GM04503 (cell line): ENCODE measurements at places on chromosomes 3 and 15.

- no peak for DNase-seq
Measured at GRCh38 chr3:168427835-168428475, 332.2 kb upstream of the GOLIM4 start.

GRCh38 chr3:111998636-111999483 is at the start of gene TAGLN3:
Gene TAGLN3 (plus strand): TSS chr3:111998922. CDS start chr3:111999423, 501 bp downstream.
- no peak for DNase-seq

- no peak for DNase-seq
Measured at GRCh38 chr15:90744759-90745402, 27.7 kb downstream of the BLM start.

GRCh38 chr15:60589253-60589652 is 110.3 kb upstream of the ICE2 start:
- DNase-seq, result no peak

DNA sequence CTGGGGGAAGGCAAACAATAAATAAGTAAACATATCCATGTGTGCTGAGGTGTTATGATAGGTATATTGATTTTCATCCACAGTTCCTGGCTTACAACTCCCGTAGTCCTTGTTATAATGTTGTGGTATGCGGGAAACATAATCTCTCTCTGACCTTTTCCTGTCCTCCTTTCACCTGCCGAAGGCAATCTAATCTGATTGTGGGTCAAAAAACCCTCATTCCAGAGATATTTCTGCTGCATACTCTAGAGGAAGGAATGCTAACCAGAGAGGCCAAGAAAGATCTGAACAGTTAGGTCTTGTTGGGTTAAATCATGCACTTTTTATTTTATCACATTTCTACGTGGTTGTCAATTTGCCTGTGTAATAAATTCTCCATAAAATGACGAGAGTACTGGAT is 383.6 kb upstream of the SEMA6D start:
- no peak for DNase-seq

- no peak for DNase-seq
Measured at GRCh38 chr3:195140816-195141793, 129.9 kb downstream of the XXYLT1 start.

DNA sequence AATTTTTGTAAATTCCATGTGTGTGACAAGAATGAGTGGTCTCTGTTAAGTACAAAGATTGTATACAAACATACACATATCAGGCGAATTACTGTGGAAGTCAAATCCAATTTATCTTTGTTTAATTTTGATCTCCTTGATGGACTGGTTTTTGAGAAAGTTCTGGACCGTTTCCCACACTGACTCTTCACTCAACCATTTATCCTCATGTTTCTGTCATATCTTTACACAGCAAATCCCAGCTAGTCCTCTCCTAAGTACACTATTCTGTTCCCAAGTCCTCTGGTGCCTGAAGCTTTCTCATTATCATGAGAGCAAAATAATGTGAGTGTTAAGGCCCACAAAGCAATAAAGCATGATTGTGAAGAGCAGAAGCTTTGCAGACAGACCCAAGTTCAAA is 189.9 kb downstream of the WNT5A start:
- no peak for DNase-seq

GRCh38 chr3:72844436-72844993 is 3.7 kb downstream of the SHQ1 start:
- no peak for DNase-seq
